ENCODE measurements at places on chromosomes 16 and 17.

DNA sequence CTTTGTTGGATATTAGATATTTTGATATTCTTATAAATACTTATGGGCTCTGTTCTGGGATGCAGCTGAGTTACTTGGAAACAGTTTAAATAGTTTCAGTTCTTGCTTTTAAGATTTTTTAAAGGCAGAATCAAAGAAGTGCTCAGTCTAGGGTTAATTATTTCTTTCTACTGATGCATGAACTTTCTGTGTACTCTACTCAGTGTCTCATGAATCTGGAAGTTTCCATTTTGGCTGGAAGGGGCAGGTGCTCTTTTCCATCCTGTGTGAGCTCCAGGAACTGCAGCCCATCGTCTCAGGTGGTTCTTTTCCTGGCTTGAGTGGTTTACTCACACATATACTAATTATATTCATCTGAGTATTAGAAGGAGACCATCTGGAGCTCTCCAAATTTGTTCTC lies 61.1 kb upstream of the CPHXL start:
- no peak for DNase-seq

GRCh38 chr17:75764711-75765421 lies at the start of gene GALK1:
GALK1 (minus strand) TSS chr17:75765192; CDS start chr17:75765136, 56 bp downstream.
- DNase-seq, result peak; percentile 53

GRCh38 chr17:63358956-63359355 lies 87.2 kb downstream of the CYB561 start:
- no peak for DNase-seq

DNA sequence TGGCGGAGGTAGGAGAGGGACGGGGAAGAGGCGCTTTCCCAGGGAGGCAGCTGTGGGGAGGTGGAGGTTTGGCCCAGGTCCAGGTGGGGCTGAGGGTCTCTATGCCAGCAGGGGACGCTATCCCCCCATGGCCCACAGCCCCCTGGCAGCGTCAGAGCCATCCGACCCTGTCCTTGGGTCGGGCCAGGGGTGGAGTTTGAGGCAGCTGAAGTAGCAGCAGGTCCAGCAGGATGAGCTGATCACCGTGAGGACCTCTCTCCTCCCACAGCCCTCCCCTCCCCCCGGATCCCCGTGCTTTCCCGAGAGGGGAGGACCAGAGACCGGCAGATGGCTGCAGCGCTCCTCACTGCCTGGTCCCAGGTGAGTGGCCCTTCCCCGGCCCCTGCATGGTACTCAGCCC lies 3.2 kb downstream of the ZNF205 start:
- DNase-seq, result no peak

DNA sequence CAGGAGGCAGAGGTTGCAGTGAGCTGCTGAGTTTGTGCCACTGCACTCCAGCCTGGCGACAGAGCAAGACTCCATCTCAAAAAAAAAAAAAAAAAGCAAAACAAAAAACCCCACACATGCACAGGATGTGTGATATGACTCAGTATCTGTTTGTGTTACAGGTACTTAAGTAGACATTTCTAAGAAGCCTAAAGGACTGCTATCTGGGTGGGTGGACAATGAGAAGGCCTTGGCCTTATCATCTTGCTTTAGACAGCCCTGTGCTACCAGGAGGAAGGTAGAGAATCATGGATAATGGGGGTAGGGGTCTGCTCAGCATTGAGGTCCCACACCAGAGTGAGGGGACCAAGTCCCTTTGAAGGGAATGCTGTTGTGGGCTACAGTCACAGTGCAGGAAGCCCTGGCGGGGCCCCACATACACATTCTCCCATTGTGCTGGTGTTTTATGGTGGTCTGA lies 26.7 kb downstream of the PLD6 start:
- no peak for DNase-seq

DNA sequence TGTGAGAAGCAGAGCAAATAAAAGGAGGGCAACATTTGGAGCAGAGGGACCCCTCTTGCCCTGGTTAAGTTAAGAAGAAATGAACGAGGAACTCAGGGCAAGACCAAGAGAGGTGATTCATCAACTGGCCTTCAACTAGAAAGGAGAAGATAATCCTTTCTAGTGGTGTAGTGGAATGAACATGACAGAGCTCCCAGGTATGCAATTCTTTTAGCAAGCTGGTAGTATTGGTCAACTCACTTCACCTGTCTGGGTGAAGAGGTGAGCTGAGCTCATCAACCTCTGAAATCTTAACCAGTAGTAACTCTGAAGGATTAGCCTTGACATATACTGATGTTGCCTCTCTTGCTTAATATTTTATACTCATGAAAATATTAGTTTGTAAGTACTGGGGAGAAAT lies 1024.7 kb upstream of the GOT2 start:
- no peak for DNase-seq

DNA sequence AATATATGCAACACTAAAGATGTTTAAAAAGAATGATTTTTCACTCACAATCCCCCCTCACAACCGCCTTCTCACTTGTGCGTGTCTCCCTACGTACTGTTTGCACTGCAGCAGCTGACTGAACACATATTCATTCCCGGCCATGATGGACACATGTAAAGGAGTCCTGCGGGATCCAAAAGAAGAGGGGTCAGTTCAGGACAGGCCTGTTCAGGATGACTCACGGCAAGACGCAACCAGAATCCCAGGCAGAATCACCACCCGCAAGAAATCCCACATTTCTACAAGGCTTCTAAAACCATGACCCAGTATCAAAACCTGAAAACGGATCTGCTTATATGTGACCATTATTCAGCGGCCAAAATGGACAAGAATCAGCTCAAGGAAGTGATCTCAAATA lies 52.3 kb downstream of the CYB5D2 start:
- DNase-seq, result no peak

- DNase-seq, result no peak
These were observed 39.9 kb upstream of the SSTR5 start for GRCh38 chr16:1032607-1033006.

DNA sequence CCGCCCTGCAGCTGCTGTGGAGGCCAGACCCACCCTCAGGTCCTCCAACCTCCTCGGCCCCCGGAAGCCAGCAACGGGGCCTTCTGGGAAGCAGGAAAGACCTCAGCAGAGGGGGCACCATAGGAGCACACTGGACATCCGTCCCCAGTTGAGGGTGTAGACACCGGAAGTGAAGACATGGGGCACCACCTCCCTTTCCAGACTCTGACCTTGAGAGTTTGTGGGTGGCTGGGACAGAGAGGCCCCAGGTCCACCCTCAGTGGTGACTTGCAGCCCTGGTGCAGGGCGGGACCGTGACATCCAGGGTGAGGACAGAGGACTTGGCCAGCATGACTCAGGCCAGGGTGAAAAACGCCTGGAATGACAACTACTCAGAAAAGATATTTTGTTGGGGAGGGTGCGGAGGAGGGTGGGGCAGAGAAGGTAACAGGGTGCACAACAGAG lies 19.9 kb downstream of the CEP295NL start:
- no peak for DNase-seq

- no peak for DNase-seq
These were observed 4.3 kb downstream of the ENDOV start for GRCh38 chr17:80419255-80419654.

DNA sequence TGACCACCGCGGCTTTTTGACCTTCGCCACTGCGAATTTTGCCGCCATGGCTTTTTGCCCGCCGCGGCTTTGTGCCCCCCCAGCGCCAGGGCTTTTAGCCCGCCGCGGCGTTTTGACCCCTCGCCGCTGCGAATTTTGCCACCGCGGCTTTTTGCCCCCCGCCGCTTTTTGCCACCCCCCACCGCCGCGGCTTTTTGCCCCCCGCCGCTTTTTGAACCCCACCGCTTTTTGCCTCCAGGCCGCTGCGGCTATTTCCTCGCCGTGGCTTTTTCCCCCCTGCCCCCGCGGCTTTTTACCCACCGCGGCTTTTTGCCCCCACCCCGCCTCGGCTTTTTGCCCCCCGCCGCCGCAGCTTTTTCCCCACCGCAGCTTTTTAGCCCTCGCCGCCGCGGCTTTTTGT lies 134.8 kb upstream of the TP53TG3C start:
- no peak for DNase-seq

DNA sequence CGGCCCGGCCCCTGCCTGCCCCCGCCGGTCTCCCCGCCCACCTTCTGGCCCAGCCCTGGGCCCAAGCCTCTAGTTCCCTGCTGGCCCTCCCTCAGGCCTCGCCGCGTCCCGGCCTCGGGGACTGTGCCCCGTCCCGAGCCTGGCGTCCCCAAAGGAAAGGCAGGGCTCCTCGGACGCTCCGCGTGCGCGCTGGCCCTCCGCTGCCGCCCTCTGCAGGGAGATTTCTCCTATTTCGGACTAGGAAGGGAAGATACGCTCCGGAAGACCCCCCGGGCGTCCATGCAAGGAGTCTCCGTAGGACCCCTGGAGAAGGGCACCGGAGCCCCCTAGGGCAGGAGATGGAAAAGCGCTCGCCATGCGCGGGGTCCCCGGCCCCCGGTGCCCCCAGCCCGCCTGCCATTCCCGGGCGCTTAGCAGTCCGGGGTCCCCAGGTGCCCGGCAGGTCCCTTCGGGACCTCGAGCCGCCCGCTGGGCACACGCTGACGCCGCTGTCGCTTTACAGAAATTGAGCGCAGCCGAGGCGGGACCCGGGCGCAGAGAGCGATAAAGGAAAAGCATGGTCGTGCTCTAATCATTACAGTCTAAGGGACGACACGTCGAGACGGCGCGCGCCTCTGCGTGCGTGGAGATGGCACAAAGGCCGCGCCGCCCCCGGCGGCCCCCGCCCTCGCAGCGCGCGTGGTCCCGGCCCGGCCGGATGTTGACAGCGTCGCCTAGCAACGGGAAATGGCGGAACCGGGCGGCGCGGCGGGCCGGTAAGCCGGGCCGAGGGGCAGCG lies at the start of gene CCDC40:
Gene CCDC40, plus strand, starts transcription at position 706 of the 778 bp plus-strand sequence. Its CDS starts 21 bp downstream, at position 727.
- peak; percentile 45 for DNase-seq
